Mesenteric fat pad (tissue), 1 donor: ENCODE measurements at places on chromosomes 5 and 9.
A peak's percentile ranks its signal among the peaks of the same experiment; 100 is the strongest.

- no peak for DNase-seq
Measured at GRCh38 chr9:109181284-109181683, 14.2 kb upstream of the FRRS1L start.

- no peak for DNase-seq
Measured at GRCh38 chr5:12675959-12676358, 771.7 kb upstream of the CTNND2 start.

DNA sequence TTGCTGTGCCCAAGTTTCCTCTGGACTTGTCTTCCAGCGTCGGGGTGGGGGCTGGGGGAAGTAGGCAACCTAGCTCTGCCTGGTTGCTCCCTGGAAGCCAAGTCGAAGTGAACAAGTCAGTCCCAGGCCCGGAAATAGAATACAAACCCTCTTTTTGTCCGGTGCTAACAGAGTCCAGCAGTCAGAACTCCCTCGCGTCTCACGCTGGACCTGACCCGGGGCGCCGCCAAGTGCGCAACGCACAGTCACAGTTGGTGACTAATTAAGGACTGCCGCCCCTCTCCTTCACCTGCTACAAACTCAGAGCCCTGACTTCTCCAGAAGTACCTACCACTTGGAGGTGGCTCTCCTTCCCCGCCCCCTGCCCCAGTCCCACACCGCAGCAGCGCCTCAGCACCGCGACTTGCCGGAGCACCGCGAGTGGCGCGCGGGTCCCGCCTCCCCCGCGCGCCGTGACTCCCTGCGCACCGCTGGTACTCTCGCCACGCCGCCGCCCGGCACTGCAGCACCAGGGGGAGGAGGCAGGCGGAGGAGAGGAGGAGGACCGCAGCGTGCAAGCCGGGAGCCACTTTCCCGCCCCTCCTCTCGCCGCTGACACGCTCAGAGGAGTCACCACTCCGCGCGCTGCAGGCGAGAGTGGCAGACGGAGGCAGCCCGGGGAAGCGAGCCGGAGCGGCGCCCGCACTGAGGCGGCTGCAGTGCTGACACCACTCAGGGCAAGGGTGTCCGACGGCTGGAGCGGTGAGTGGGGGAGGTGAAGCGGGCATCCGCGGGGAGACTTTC lies at the start of gene SV2C:
SV2C (plus strand) TSS at position 612 of the 783 bp plus-strand sequence. CDS start 48,368 bp downstream, outside the sequence.
- peak; percentile 89 for DNase-seq

- no peak for DNase-seq
Measured at GRCh38 chr5:143646961-143647360, 165.0 kb upstream of the HMHB1 start.

DNA sequence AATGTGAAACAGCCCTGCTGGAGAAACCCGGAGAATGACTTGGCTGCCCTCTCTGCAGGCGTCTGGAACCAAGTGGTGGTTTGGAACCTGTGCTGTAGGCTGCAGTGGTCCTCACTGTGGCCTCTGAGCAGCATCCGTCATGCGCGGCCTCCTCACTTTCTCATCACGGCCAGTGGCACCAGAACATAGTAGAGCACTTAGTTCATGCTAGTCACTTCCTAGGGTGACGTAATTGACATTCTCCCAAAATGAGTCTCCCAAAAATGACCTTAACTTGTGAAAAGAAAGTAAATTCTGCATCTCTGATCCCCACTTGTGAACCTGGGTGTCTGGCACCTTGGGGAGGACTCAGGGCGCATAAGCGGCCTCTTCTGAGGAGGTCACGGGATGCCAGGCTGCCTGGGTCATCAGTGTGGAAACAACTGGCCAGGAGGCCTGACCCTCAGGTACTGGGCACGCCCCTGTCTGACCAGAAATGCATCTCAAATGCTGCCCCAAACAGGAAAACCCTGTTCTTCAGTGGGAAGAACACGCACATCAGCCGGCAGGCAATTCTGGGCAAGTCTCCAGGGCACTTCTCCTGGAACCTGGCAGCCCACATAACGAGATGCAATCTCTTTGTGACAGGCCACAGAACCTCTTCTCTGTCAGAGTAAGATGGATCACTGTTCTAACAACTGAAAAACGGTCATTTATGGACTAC lies 36.6 kb upstream of the SPTLC1 start:
- no peak for DNase-seq

- no peak for DNase-seq
Measured at GRCh38 chr9:136079211-136079915, 15.7 kb downstream of the NACC2 start.

DNA sequence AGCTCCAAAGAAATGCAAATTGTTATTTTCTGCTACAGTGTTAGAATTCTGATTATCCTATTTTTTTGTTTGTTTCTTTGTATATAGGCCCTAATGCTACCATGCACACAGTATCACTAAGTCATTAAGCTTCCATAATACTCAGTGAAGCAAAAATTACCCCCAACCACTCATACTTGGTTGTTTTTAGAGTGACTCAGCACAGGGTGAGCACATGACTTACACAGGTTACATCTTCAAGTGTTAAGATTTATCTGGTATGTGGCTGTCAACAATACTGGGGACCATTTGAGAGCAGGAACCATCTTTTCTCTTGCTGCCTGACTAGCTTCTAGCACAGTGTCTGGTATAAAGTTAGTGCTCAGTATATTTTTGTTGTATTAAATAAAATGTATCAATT lies 255.8 kb upstream of the SLC24A2 start:
- DNase-seq, result no peak

DNA sequence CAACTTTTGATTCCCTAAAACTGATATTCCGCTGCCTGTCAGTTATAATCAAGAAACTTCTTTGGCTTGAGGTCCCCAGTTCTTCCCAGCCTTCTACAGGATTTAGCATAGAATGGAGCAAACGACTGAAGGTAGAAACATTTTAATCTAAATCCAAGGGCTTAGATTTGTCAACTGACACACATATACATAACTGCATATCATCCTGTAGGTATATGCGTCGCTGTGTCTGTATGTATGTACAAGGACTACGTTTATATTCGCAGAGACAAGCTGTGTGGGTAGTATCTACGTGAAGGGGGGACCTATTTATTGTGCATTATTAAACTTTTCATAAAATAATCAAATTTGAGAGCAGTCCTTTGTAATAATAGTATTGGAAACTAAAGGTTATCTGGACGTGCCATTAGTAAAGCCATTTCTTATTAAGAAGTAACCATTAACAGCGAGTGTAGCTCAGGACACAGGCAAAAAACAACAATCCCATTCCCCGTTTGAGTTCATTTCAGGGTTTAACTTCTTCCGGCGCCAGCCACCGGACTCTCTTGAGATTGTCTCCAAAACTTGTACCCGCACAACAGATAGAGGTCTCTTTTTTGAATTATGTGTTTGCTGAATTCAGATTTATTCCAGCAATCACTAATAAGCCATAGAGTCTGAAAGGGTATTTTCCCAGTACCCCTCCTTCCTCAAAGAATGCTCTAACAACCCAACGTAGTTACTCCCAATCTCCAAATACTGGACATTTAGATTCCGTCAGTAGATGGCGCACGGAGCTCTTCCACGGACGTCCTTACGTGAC lies 2.1 kb upstream of the MLLT3 start:
- no peak for DNase-seq

- no peak for DNase-seq
Measured at GRCh38 chr5:114924769-114925168, 244.9 kb downstream of the TRIM36 start.

GRCh38 chr5:114988096-114988495 lies 181.6 kb downstream of the TRIM36 start:
- no peak for DNase-seq

GRCh38 chr5:175484829-175485228 lies 6.5 kb downstream of the SFXN1 start:
- DNase-seq, result no peak

- no peak for DNase-seq
Measured at GRCh38 chr9:88807426-88807825, 183.8 kb upstream of the S1PR3 start.

GRCh38 chr9:109149722-109150121 lies 17.3 kb downstream of the FRRS1L start:
- no peak for DNase-seq

DNA sequence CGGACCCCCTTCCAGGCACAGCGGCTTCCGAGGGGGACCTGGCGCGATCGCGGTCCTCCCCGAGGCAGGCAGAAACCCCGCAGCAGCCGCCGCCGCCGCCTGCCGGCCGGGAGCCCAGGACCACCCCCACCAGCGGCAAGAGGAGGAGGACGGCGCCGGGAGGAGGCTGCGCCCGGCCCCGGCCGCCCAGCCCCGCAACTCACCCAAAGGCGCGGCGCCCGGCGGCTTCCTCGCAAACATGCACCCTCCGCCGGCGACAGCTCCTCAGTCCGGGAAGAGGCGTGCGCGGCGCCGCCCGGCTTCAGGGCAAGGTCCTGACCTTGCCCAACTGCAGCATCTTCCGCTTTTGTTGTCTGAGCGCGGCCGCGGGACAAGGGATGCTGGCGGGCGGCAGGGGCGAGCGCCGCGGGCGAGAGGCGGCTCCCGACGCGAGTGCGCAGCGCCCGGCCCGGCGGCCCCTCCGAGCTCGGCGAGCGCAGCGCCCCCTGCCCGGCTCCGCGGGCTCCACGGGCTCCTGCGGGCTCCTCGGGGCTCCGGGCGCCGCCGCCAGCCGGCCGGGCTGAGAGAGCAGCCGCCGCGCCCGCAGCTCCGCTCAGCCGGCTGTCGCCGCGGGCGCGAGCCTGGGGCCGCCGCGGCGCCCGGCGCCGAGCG lies 507 bp downstream of the CTNND2 start:
- DNase-seq, result no peak

GRCh38 chr5:3346111-3346820 lies 249.4 kb upstream of the IRX1 start:
- peak; percentile 79 for DNase-seq

GRCh38 chr9:23855873-23856604 lies 30.0 kb upstream of the ELAVL2 start:
- no peak for DNase-seq

DNA sequence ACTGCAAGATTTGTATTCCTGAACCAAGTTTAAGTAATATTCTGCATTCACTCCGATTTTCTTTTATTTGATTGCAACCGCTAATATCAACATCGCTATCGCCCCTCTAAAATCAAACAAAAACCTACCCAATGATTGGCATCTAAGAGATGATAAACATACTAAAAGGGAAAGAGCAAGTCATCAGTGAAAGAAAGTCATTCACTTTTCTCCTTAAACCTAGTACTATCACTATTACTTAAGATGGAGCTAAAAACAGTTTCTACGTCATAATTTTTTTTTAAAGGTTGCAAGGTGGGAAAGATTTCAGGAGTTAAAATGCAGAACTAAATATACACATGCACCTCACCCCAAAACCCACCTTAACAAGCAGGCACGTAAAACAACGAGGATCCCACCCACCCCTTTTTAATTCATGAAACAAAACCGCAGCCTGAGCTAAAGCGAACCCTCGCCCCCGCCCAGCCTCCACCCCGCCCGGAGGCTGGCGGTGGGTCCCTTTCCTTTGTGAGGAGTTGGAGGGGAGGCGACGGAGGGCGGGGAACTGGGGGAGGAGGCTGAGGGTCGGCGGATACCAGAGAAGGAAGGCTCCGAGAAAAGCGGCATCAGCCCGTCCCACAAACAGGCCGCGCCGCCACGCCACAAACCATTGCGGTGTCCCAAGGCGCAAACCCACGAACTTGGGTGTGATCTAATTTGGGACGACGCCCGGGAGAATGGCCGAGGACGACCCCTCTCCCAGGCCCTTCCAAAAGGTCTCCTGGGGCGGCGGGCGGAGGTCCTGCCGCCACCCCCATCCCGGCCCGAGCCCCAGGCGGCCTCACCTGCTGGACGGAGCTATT lies 861 bp downstream of the UBQLN1 start:
- DNase-seq, result no peak

GRCh38 chr5:102713682-102714231 lies 41.3 kb upstream of the PAM start:
- no peak for DNase-seq

DNA sequence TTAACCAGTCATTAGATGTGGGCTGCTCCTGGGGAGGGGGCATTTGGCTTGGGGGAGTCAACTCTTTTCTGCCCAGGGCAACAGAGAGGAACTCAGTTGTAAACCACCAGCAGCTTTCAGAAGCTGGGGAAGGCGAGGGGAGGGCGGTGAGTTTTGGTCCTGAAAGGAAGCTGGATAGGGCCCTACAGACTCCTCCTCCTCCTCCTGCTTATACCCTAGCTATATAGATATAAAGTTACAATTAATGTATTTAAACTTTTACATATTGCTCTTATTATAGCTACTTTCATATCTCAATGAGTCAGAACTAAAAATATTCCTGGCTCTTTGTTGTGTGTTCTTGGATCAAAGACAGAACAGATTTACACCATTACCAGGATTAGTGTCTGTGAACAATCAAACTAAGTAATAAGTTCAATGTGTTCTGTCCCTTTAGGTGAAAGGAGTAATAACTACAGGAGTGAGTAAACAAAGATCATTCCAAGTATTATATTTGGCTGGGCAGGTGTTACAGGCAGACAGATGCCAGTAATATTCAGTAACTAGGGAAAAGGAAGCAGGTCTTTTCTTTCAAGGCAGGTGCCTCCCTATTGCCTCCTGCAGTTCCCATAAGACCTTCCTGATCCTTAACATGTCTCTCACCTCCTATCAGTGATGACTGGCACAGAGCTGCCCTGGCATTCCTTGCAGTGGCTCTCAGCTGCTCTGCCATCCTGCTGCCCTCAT lies 20.5 kb upstream of the VPS13A start:
- DNase-seq, result no peak

DNA sequence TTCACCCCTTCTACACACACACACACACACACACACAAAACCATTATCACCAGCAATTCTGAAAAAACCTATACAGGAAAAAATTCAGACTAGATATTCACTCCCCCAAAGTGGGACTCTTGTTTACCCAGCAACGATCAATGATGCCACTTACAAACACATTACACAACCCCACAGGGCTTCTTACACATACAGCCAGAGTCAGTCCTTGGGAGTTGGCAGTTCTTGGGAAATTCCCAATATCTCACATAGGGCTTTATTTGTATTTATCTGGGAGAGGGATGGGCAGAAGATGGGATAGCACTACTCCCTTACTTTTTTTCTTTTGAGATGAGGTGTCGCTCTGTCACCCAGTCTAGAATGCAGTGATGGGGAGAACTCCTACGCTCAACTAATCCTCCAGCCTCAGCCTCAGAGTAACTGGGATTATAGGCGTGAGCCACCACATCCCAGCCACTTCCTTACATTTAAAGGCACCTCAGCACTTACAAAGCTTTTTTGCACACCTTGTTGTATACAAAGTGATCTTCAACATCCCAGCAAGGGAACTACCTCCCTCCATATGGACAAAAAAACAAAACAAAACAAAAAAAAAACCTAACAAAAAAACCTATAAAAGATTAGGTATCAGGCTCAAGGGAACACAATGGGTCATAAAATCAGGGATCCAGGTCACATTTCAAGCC lies 168.4 kb downstream of the TSSK1B start:
- no peak for DNase-seq

DNA sequence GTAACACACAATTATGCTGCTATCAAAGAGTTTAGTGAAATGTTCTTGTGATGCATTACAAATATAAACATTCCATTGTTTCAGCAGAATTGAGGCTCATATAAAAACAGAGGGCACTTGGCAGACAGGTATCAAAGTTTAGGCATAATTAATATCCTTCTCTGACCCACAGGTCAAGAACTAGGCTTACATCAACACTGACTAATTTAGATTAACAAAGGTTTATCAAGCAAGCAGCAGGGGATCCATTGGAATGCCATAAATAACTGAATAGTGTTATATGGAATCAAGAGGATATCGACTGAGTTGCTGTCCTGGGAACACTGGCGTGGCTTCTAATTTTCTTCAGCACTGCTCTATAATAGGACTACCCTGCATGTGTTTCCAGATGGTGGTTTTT lies 414.5 kb upstream of the ARRDC3 start:
- DNase-seq, result no peak
